ENCODE measurements at places on chromosomes 13 and 19. TPM values are rescaled to one million over a fixed set of nuclear protein-coding genes. Genes with fewer than 3 reads are reported as not detected.
A peak's percentile ranks its signal among the peaks of the same experiment; 100 is the strongest.

DNA sequence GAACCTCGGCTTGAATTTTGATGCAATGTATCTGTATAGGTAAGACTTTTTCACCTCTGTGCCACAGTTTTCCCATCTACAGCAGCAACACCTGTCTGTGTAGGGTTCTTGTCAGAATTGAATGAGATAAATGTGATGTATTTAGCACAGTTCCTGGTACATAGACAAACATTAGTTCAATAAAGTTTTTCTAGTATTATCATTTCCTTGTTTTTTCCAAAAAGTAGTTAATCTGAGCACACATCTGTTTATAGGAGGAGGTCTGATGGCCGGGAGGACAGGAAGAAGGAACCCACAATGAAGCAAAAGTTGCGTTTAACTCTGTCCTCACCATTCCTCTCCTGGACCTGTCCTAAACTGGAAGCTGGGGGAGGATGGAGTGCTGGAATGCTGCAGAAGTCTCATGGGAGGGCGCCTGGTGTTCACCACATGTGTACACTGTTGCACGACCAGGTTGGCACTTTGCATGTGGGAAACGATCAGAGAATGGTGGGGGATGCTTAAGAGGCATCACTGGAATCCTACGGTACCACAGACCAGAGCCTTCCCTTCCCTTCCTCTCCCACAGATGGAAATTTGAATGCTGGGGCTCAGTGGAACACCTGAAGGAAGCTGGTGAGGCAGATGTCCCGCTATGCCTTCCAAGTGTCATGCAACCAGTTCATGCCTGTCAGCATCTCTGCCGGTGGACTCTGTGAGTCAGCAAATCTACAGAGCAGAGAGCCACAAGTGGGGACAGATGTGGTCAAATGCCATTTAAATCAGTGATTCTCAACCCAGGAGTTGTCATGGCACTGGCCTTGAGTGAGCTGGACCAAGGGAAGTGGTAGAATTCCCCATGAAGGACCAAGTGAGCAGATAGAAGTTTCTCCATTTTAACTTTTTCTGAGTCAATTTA lies 315.6 kb downstream of the DLEU7 start:
- DNase-seq: peak; percentile 13

- DNase-seq: no peak
These were observed 21.4 kb downstream of the WDFY2 start for GRCh38 chr13:51605698-51606097.

DNA sequence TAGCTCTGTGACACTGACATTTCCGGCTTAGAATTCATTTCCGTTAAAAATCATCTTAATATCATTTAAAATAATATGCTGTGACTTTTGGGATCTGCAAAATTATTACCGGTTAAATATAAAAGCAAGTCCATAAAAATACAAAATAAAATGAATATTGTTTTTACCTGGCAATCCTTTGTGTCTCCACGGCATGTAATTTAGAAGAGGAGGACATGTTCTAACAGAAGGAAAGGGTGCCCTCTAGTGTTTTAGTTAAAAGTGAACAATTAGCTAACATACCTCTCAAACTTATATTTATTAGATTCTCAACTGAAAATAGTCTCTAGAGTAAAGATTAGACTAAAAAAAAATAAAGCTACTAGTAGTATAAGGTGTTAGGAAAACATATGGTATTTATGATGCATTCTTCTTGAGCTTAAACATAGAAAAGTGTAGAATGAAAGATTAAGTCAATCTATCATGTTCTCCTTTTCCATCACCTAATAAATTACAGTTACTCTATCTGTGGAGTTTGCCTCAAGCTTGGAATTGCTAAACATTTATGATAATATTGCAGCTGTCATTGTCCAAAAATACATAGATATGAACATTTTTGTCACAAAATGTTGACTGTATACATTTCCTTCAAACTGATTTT lies 676.7 kb upstream of the SPRY2 start:
- peak; percentile 27 for DNase-seq

GRCh38 chr19:43699506-43700394 lies 16.1 kb upstream of the IRGC start:
- no peak for DNase-seq

- DNase-seq: no peak
These were observed 3.8 kb upstream of the CCDC124 start for GRCh38 chr19:17929056-17929455.

GRCh38 chr19:48784527-48784926 lies 26.3 kb downstream of the BCAT2 start:
- DNase-seq: no peak

DNA sequence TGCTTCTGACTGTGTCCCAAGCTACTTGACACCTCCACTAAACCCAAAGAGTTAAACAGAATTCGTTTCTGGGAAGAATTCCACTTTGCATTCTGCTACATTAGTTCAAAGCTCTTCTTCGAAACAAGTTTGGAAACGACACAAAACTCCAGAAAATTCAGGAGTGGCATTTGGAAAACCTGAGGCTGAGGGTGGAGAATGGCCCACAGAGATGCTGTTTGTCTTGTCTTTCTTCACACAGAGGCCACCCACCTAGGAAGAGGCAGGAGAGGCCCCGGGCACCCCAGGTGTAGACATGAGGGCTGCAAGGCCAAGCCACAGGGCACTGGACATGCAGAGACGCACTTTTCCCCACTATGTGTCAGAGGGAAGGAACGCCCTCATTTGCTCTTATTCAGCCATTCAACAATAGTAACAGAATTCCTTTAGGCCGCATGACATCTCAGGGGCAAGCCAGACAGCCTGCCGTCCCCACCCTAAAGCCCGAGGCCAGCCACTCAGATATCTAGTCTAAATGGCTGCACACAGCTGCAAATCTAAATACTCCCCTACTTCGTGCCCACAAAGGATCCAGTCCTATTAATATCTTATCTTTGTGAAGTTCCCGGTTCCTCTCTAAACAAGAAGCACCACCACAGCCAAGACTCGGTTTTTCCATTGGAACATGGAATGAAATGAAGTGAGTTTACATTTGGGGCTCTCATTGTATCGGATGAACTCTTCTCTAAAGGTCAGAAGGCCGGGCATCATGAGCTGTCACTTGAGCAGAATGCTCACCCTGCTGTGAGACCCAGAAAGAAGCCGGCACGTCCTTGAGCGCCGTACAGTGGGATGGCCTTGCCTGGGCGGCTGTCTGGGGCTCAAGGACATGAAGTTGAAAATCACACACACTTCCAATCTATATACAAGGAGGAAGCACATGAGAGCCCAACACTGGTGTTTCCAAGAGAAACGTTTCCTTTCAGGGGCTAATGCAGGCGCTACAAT lies 19.8 kb downstream of the COL4A1 start:
- DNase-seq: no peak

DNA sequence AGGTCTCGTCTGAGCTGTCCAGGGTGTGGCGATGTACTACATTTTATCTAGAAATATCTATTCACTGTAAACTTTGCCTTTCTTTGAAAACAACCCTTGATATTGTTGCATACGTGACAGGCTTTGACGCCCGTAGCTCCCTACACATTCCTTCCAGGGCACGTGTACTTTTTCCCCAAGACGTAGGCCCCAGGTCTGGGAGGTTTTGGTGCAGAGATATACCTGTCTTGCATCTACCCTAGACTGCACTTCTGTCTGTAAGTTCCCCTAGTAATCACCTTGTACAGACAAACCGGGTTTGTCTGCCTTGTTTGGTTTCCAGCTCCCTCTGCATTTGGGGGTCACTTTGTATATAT lies 69.2 kb downstream of the ERICH6B start:
- no peak for DNase-seq

GRCh38 chr13:80361883-80362327 lies 21.0 kb upstream of the SPRY2 start:
- peak; percentile 33 for DNase-seq

- DNase-seq: no peak
These were observed 691.9 kb upstream of the SLITRK6 start for GRCh38 chr13:86491121-86491520.

DNA sequence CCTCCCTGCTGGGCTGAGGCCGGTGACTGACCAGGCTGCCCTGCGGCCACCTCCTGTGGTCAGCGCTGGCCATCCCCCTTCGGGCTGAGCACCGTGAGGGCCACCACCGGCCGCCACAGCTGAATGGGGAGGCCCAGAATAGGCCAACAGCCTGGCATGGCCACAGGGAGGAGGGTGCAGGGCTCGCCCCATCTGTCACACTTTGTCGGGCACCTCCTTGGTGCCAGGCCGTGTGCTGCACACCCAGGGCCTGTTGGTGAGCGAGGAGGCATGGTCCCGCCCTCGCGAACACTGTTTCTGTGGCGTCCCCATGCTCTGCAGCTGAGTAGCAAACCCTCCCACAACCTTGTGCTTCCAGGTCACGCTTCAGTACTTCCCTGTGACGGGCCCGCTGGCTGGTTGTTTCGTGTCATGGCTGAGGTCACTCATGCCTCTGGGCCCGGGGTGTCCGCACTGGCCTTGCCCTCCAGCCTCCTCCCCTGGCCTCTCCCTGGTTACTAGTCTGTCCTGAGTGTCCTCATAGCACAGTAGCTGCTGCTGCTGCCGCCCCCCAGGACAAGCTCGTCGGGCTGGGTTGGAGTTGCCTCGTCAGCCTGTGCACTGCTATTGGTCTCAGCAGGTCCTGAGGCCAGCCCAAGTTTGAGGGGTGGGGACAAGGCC lies 15.2 kb downstream of the EPN1 start:
- no peak for DNase-seq

DNA sequence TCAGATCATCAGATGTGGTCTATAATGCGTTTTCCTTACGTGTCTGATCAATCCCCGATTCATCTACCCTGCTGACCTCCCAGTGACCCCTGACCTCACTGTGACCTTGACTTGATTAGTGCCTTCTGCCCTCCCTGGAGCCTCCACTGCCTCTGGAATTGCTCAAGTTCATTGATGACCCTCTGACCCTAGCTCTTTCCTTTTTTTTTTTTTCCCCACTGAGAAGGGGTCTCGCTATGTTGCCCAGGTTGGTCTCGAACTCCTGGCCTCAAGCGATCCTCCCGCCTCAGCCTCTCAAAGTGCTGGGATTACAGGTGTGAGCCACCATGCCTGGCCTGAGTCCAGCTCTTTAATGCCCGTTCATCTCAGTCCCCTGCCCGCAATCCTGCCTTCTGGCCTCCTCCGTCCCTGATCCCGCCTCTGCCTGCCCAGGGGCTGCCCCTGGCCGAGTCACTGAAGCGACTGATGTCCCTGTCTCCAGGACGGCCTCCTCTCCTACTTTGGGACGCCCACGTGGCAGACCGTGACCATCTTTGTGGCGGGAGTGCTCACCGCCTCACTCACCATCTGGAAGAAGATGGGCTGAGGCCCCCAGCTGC lies 4.0 kb upstream of the FTL start:
- DNase-seq: no peak

- DNase-seq: peak; percentile 74
These were observed 43.1 kb downstream of the ZNF726 start for GRCh38 chr19:23957660-23958281.

GRCh38 chr13:30493658-30494381 lies 28.1 kb upstream of the HMGB1 start:
- DNase-seq: no peak

DNA sequence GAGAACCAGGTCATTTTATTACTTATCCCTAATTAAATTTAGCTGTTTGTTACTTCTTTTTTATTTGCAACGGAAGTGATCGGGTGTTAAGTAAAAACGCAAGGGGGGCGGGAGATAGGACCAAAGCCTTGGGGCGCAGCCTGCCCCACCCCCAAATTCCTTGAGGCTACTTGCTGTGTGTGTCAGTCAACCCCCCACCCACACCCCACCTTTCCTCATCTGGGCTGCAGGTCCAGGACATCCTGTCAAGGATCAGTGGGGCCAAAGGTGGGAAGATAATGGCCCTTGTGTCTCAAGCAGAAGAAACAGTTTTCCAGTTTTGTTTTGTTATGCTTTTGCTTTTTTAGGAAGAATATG lies 1.2 kb upstream of the FOXO1 start:
- no peak for DNase-seq

- no peak for DNase-seq
These were observed 28.7 kb downstream of the PDE4A start for GRCh38 chr19:10449037-10449436.

DNA sequence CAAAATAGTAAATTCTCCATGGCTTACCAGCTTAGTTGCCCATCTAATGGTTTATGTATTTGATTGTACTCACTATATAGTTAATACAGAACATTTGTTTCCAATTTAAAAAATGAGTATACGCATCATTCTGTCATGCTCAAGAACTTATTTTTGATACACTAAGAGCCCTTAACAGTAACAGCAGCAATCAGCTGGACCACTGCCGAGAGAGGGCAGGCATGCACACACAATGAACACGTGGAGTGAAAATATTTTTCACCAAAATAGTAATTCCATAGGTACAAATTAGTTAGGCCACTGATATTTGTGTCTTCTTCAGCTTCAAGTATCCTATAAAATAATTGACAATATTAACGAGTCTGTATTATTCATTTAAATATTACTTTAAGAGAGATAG lies 109.9 kb downstream of the KLF12 start:
- DNase-seq: no peak

- DNase-seq: peak; percentile 67
These were observed 59.5 kb downstream of the KLF12 start for GRCh38 chr13:74074723-74075122.

GRCh38 chr13:93774506-93774905 lies 547.9 kb downstream of the GPC6 start:
- DNase-seq: peak; percentile 20

DNA sequence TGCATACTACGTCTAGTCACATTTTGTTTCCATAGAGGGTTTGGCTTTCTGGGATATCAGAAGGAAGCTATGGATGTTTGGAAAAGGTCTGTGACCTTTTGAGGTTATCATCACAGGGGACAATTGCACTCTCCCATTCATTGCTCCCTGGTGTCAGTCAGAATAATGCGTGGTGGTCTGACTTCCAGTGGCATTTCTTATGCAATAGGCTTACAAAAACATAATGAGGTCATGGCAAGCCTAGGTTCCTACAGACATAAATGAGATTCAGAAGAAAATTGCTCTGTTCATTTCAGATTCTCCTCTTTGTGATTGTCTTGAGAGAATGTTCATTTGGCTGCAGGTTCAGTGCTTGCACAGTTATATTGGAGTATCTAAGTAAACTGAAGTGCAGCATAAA lies 54.6 kb downstream of the ARHGAP35 start:
- no peak for DNase-seq

DNA sequence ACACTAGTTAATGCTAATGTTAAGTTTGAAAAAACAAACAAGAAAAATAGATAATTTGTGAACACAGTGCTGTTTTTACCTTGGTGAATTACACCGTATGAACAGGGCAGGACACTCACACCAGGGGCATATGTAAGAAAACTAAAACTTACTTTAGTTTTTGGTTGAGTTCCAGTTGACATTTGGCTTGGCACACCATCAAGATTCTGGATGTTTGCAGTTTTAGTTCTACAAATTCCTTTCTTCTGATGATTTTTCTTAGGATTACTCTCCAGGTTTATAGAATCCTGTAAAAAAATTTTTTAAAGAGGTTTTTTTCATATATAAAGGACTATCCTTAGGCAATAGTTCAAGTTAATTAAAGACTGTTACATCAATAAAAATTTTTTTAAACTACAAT lies 238.5 kb upstream of the STARD13 start:
- DNase-seq: peak; percentile 64

- DNase-seq: no peak
These were observed 509.0 kb upstream of the MIR17HG start for GRCh38 chr13:90838317-90838960.

GRCh38 chr13:46738055-46738454 lies 58.9 kb downstream of the ESD start:
- DNase-seq: no peak

The LGALS14 gene
- not detected for total RNA-seq

The SLC1A6 gene
- total RNA-seq: not detected

The RXFP2 gene
- not detected for total RNA-seq

The CKAP2 gene
- 43.7 TPM for total RNA-seq

The C13orf46 gene
- 0.03 TPM for total RNA-seq

The KLK2 gene
- not detected for total RNA-seq

The B3GNT8 gene
- total RNA-seq: not detected

The FRY gene
- total RNA-seq: 2.2 TPM

The ZNF836 gene
- total RNA-seq: 1.0 TPM
